Forelimb muscle (tissue), 1 donor: ENCODE measurements at places on chromosomes 7 and 10.

DNA sequence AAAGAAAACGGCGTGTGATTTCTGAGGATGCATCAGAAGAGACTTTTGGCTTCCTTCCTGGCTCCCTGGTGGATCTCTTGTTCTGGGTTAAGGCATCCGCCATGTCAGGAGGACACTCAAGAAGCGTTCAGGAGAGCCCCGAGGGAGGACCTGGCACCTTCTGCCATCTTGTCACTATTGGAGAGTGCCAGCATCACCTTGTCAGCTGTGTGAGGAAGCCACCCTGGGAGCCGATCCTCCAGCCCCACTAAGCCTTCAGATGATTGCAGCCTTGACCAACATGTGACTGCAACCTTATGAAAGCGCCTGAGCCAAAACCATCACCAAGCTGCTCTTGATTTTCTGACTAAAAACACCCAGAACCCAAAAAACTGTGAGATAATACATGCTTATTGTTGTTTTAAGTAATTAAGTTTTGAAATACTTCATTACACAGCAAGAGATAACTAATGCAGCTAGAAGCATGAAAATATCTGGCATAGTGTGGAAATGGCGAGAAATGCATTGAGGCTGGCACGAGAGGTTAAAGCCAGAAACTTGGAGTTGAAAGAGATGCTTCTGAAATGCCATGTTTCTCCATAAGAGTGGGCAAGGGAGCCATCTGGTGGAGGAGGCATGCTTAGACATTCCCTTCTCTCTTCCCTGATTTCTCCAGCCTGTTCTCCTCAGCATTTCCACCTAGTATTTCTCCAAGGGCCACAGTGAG lies 5.4 kb upstream of the ZFYVE27 start:
- DNase-seq, result no peak

DNA sequence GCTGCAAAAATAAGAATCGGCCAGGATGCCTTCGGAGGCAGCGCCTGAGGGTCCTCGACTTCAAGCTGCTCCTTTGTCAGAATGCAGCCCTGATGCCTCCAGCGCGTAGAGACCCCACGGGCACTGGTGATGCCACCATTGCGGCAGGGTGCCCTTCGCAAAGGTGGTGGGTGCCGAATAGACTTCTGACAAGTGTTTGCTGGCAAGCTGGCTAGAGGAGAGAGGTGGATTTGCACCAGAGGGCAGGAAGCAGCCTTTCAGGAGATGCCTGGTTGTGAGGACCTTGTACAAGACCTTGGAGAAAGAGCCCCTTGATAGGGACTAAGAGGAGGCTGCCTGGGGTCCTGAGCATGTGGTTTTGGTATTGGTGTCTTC lies 103.2 kb upstream of the PPIF start:
- DNase-seq, result no peak

- DNase-seq, result no peak
Measured at GRCh38 chr7:43584195-43584586, 1.3 kb downstream of the STK17A start.

DNA sequence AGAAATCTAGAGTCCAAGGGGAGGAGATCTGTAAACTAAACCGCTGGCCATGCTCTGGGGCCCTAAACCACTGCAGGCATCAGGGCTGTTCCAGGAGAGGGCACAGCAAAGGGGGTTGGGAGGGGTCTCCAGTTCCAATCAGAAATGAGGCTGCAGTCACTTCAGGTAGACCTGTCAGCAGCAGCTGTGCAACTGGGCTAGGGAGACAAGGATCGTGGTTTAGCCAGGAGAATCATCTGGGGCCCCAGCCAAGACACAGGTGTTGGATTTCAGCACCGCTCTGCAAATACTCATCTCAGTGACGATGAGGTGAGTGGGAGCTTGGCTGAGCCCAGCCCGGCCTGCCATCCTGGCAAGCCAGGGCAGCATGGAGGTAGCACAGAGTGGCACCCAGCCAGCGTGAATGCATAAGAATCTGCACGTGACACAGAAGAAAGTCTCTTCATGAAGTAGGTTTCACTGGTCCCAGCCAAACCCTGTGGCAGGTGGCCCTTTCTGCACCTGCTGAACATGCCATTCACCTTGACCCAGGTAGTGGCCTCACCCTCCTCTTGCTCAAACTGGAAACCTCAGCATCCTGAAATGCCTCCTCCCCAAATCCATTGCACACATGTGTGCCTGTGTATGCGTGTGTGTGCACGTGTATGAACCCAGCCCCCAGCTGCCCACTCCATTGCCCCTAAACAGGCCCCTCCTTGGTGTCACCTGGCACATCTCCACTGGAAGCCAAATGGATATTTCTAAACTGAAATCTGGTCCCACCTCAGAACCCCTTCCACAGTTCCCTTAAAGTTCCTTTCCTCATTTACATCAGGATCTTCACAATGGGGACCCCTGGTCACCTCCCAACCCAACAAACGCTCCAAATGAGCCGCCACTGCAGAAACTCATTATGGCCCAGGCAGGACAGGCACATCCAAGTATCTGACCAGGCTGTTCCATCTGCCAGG lies 9.6 kb downstream of the GPRIN2 start:
- DNase-seq, result no peak

DNA sequence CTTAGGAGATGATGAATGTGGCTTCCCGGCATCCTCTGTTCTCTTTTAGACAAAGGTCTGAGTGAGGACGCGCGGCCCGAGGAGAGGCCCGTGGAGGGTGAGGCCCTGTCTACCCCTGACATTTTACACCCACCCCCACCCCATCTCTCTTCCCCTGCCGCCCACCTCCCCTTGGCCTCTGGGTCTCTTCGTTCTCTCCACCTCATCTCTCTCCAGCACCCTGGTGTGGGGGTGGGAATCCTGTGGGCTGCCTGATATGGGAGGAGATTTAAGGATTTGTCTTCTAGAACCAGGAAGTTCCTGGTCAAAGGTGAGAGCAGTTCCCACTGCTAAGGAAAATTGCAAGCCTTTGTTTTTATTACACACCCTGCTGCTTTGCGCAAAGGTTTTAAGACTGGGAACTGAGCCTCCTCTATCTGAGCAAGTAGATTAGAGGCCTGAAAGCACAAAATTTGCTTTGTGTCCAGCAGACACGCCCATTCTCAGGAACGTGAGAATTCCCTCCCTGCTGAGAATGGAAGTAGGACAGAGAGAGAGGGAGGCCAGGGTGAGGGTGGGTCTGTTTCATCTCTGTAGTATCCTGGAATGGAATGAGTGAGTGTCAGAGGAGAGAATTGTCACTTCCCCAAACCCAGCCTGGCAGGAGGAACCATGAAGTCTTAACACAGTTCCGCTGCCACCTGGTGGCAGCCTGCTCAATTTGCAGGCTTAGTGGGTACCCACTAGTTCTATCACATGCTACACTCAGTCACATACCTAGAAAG lies 91.2 kb downstream of the GTF2IRD1 start:
- no peak for DNase-seq

DNA sequence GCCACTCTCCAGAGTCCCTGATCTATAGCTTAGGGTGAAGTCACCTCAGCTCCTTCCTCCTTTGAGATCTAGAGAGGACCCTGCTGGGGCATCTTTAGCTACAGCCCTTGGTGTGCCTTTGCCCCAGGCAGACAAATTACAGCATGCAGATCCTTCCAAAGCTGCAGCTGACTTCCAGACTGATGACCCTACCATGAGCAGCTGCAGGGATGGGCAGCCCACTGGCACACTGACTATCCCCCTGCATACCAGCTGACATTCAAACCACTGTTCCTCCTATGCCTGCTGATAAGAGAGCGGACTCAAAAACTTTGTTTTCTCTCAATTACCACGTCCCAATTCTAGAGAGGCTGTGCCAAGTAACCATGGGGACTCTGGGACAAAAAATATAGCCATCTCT lies 70.6 kb downstream of the COL13A1 start:
- no peak for DNase-seq

- DNase-seq, result no peak
Measured at GRCh38 chr7:158377800-158378623, 209.6 kb downstream of the PTPRN2 start.

GRCh38 chr7:123060446-123060845 lies 64.9 kb upstream of the TAS2R16 start:
- DNase-seq, result no peak

DNA sequence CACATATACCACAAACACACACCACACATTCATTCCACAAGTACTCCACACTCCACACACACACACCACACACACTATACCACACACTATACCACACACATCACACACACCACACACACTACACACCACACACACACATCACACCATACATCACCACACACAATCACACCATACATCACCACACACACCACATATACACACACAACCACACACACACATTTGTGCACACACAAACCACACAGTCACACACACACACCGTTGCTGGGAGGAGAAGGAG lies 112.8 kb downstream of the PTPN20 start:
- DNase-seq, result no peak

- DNase-seq, result no peak
Measured at GRCh38 chr10:127353544-127353943, 157.2 kb upstream of the INSYN2A start.

DNA sequence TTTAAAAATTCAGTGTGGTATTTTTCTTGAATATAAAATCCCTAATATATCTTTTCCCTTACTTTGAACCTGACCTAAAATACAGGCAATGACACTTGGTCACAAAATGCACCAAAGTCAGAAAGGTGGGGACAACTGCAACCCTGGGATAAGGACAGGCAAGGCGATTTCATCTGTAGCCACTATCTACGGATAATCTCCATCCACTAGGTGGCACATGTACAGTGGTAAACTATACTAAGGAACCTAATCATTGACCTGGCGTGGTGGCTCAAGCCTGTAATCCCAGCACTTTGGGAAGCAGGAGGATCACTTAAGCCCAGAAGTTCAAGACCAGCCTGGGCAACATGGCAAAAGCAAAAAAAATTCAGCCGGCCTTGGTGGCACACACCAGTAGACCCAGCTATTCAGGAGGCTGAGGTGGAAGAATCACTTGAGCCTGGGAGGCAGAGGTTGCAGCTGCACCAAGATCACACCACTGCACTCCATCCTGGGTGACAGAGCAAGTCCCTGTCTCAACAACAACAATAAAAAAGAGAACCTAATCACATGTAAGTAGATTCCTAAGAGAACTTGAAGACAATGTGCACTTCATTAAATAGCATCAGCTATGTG lies 98.9 kb downstream of the KMT2C start:
- no peak for DNase-seq

DNA sequence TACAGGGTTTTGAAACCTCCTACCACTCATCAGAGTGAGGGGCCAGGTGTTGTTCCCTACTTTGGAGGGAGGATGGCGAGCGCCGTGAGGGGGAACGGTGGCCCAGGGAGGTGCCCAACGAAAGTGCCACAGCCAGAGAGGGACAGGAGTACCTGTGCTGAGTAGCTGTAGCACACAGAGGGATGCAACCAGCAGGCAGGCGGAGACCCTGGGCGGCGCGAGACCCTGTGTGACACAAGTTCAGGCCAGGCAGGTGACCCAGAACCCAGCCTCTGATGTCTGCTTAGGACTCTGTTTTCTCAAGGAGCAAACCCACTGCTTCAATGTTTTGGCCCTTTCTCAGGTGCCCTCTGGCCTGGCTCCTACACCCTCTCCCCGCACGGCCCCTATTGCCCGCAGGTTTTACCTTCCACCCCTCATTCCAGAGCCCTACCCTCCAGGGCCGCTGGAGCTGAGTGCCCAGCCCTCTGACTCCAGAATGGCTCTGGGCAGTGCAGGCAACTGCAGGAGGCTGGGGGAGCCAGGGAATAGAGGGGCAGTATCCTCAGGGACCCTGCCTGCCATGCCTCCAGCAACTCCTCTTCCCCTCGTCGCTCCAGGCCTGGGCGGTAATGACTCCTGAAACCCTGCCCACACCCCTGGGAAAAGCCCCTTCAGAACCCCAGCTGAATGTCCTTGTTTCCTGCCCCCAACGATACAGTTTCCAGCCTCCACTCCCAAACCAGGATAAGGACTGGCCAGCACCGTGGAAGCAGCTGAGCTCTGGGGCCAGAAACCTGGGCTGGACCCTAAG lies 164.1 kb upstream of the RHEB start:
- DNase-seq, result no peak

GRCh38 chr10:118986815-118987790 lies 42.4 kb upstream of the NANOS1 start:
- DNase-seq, result no peak

DNA sequence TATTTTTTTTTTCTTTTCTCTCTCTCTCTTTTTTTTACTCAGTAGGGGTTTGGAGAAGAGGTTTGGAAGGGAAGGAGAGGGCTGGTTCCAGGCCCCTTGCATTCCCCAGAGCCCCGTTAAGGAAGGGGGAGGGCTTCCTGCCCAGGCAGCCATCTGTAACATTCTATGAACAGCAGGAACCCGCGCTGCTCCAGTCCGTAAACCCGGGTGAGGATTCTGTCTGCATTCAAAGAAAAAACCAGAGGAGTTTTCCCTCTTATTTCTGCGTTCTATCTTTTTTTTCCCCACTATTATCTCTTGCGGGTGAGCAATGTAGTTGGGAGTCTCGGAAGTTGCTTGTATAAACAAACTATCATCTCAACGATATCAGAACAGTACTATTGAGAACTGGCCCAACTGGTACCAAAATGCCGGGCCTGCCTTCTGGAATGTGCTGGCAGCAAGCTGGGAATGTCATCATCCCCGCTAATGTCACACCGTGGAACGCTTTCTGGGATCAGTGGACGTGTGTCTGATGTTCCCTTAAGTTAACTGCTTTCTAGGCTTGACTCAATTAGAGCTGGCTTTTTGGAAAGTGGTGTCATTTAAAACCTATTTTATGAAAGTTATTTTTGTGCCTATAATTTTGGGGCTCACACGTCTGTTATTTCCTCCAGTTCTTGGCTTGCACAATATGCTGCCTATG lies 153.1 kb upstream of the MEOX2 start:
- DNase-seq, result no peak

- no peak for DNase-seq
Measured at GRCh38 chr7:135974667-135975066, 2.5 kb downstream of the MTPN start.

GRCh38 chr10:107611115-107611514 lies 446.6 kb upstream of the SORCS1 start:
- no peak for DNase-seq

GRCh38 chr7:131893631-131894340 lies 337.4 kb upstream of the PODXL start:
- no peak for DNase-seq

DNA sequence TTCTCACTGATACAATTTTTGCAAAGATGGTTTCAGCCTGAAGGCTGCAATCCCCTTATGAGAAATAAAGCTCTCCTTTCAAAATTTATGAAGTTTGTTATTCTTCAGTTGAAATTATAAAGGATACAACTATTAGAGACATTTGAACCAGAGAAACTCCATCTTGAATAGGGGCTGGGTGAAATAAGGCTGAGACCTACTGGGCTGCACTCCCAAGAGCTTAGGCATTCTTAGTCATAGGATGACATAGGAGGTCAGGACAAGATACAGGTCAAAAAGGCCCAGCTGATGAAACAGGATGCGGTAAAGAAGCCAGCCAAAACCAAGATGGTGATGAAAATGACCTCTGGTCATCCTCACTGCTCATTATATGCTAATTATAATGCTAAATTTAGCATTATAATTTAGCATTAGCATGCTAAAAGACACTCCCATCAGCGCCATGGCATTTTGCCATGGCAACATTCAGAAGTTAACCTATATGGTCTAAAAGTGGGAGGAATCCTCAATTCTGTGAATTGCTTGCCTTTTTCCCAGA lies 22.4 kb upstream of the IFIT1B start:
- DNase-seq, result no peak

GRCh38 chr10:43735907-43736306 lies 87.2 kb upstream of the ZNF32 start:
- DNase-seq, result no peak

GRCh38 chr7:16419859-16420258 lies 1.5 kb downstream of the CRPPA start:
- DNase-seq, result no peak
